ENCODE measurements at places on chromosomes 2 and 18.
A peak's percentile ranks its signal among the peaks of the same experiment; 100 is the strongest.

- DNase-seq, result no peak
These were observed 105.0 kb downstream of the NEDD4L start for GRCh38 chr18:58148954-58149471.

DNA sequence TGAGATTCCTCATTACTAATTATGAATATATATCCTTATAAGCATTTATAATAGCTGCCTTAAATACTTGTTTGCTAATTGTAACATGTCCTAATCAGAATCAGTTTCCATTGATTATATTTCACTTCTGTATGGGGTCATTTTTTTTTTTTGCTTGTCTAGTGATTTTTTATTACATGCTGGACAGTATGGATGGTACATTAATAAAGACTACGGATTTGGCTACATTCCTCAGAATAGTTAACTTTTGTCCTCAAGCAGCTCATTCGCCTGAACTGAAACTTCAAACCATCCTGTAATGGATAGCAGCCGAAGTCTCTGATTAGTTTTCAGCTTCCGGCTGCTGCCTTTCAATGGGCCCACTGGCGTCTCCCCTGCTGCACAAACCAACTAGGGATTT, 11.7 kb downstream of the TGIF1 start:
- no peak for DNase-seq

- DNase-seq, result no peak
These were observed 50.9 kb upstream of the PDE1A start for GRCh38 chr2:182477774-182478173.

DNA sequence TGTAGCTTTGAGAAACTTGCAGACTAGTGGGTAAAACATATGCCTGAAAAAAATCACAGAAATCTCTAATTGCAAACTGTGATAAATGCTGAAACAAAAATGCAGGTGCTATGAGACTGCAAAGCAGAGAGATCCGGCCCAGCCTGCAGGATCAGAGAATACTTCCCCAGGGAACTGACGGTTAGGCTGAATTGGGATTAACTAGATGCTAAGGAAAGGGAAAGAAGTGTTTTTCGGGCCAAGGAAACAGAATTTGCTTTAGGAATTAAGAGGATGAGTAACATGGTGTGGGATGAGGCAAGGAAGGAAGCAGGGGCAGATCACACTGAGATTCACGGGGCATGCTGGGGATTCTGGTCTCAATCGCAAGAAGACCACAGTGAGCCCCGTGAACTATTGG, 71.5 kb downstream of the OSBPL6 start:
- no peak for DNase-seq

GRCh38 chr2:133265432-133265949, 302.8 kb downstream of the NCKAP5 start:
- DNase-seq, result peak; percentile 57

DNA sequence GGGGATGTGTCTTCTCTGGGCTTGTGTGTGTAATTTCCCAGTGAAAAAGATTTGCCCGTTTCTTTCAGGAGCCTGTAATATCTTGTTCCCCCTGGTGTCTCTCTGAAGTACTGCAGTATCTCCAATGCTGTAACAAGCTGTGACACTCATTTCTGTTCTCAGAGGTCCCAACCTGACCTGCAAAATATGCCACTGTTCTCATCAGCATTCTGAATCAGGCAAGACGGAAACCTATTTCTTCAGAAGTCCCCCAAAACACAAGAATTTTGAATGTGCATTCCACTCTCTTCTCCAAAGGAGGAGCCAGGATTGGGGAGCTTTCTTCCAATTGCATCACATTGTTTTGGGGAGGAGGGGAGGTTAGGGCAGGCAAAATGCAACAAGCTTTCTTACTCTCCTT, 77.0 kb upstream of the CNGA3 start:
- DNase-seq, result no peak

- DNase-seq, result no peak
These were observed 2109.9 kb upstream of the PIK3C3 start for GRCh38 chr18:39845106-39845505.

DNA sequence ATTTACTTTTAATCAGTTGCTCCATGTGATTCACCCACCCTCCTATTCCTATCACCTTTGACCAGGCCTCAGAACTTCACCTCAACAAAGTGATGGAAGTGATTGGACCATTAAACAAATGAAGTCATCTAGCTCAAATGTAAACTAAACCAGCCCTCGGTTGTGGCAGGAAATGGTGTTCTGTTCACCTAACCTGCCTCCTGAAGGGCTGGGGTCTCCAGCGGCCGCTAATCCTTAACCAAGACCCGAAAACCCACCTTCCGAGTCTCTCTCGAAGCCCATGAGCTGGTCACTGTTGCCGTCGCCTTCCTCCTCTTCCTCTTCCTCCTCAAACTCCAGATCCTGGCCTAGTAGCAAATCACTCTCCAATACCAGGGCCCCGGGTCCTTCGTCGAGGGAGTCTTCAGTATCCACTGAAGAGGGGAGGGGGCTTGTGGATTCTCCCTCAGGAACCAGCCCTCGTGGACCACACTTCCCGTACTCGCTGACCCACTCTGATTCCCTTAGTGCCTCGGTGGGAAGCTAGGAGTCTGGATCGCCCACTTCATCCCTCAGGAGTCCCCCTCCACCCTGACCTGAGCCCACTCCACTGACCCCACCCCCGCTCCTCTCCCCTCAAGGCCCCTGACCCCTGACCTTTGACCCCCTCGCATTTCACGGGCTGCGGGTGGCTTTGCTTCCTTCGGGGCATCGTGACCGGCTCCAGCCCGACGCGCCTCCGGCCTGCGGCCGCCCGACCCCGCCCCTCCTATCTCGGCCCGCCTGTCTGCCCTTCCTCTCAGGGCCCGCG, 503 bp downstream of the ZNF513 start:
- peak; percentile 60 for DNase-seq

- no peak for DNase-seq
These were observed 13.6 kb upstream of the ATP6V1C2 start for GRCh38 chr2:10707831-10708230.

DNA sequence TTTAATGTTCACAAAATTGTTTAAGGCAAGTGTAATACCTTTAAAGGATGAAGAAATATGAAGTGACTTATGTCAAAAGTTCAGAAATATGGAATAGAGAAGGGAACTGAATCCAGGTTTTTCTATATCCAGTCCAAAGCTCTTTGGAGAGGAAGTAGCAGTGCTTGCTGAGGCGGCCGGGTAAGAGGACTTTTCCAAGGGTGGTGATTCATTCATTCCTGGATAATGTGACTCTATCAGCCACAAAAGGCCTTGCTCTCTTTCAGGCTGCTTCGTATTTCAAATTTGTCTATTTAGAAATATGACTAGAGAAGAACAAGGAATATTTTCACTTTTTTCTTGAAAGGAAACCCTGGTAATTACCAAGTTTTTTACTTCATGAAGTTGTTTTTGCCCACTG, 830.1 kb upstream of the ZEB2 start:
- no peak for DNase-seq

GRCh38 chr18:3388323-3388722, 61.6 kb upstream of the TGIF1 start:
- DNase-seq, result no peak

DNA sequence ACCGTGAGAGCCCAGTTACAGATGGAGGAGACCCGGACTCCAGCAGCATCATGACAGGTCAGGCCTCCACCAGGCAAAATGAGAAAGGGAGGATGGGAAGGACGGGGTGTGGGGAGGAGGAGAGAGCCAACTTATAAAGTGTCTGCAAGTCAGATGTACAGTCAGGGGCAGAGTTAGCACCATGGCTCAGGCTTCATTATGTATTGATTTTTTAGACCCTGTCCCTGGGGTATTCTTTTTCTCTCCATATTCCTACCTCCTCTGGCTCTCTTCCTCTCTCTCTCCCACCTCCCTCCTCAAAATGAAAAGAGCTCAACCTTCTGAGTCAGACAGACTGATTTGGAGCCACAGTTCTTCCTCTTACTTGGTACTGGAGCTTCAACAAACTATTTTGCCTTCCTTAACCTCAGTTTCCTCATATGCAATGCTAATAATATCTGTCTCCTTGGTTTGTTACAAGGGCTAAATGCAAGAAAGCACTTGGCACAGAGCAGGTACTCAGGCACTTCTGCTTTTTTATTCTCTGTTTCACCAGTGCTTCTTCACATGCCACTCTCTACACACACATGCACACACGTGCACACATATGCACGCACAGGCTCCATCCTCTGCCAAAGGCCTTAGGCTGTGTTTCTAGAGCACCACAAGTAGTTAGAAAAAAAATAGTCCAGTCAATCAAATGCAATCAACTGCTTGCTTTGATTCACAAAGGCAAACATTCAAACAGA, 92.3 kb upstream of the PKDCC start:
- DNase-seq, result peak; percentile 1

- DNase-seq, result no peak
These were observed 38.2 kb downstream of the CYP27C1 start for GRCh38 chr2:127181851-127182250.

GRCh38 chr2:149040451-149040850, 2.0 kb downstream of the LYPD6B start:
- DNase-seq, result no peak

DNA sequence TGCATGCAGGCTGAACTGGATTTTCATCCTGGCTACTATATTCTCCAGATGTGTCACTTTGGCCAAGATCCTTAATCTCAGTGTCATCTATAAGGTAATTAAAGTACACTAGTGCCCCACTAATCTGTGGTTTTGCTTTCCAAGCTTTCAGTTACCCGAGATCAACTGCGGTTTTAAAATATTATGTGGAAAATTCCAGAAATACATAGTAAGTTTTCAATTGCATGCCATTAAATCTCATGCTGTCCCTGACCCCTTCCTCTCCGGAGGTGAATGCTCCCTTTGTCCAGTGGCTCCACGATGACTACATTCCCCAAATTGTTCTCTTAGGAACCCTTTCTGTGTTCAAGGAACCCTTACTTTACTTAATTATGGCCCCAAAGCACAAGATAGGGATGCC, 5.3 kb upstream of the TYMS start:
- DNase-seq, result no peak

- no peak for DNase-seq
These were observed 273.1 kb downstream of the LRATD1 start for GRCh38 chr2:14905571-14905970.

DNA sequence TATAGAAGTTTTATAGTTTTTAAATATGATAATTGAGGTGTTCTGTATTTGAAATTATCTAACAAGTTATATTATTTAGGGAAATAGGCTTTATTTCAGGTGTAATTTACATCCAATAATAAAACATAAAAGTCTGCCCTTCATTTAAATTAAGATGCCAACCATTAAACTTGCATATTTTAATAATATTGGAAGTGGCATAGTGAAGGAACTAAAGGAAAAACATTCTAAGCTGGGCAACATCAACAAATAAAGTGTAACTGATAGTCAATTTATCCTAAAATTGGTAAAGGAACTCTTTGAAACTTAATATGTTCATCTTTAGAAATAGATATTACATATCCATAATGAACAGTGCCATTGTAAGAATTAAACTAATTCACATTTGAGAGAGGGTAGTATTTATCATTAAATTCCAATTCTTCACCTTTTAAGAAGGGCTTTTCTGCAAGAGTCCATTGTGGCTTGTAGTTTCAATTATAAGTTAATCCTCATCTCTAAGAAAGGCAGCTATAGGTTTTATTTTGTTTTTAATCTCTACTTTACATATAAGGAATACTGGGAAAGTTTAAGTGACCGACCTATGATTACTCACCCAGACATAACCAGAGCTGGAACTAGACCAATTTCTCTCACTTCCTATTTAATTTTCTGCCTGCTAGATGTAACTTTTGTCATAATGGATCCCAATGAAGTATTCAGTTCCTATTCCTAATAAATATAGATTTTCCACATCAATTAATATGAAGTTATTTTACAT, 401.6 kb downstream of the XIRP2 start:
- no peak for DNase-seq

DNA sequence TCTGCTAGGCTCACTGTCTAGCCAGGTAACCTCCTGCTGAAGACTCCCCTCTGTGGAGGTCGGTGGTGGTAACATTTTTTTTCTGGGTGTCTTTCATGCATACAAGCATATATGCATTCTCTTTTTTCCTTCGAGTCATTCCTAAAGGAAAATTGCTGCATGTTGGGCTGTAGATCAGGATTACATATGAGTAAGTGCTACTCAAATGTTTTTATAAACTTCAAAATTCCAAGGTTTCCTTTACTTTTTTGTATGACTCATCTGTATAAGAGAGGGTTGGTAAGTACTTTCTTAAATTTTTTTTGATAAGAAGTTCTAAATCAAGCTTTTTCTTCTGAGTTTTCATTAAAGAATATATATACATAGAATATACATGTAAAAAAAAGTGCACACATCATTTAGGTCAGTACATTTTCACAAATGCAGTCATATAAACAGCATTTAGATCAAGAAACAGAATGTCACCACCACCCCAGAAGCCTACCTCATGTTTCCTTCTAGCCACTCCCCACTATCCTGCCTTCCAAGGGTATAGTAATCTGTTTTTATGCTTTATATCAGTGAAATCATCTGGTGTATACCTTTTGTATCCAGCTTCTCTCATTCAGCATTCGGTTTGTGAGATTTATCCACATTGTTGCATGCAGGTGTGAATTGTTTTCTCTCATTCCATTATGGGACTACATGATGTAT, 128.0 kb upstream of the MAP3K20 start:
- no peak for DNase-seq

DNA sequence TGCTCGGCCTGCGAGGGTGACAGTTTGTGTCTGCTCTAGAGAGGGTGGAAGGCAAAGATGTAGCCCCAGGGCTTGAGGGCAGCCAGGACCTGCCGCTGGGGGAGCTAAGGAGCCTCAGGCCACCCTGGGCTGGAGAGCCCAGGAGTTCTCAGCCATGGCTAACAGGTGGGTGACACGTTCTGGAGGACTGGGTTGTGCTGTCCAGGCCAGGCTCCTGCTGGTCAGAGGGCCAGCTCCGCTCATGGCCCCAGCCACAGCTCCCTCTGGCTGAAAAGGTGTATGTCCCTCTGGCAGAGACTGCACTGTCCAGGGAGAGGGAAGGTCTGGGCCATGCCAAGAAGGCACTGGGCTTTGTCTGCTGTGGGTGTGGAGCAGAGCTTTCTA, 19.2 kb downstream of the TMEM185B start:
- no peak for DNase-seq

DNA sequence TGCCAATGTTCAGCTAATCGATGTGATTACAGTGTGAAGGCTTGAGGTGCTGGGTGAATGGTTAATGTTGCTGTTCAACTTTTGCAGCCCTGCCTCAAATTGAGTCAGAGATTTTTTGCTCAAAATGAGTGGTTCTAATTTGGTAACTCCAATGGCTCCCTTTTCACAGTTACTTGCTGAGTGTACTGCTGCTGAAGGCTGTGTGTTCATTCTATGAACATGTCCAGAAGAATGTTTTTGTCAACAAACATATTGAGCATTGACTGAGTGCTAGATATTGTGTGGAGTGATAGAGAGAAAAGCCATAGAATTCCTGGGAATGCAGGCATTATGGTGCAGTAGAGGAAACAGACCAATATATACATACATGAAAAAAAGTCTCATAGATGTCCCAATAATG, 39.0 kb upstream of the TCF4 start:
- no peak for DNase-seq

DNA sequence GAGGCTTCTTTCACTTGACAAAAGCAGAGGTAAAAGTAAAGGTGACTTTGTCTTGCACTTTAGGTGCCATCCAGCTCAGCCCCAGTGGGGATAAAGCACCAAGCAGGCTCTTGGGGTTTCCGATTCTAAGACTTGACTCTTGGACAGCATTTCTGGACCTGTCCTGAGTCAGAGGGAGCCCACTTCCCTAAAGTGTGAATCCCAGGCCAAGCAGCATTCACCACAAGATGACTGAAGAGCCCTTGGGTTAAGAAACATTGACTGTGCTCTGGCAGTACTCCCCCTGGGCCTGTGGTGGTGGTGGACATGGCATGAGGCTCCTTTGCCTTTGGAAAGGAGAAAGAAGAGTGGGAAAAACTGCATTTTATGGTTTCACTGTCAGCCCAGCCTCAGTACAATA, 638.0 kb upstream of the VRK2 start:
- no peak for DNase-seq

GRCh38 chr2:105087273-105087672, 49.4 kb downstream of the MRPS9 start:
- no peak for DNase-seq
